RKO (cell line): ENCODE measurements at places on chromosomes 16 and 17.

DNA sequence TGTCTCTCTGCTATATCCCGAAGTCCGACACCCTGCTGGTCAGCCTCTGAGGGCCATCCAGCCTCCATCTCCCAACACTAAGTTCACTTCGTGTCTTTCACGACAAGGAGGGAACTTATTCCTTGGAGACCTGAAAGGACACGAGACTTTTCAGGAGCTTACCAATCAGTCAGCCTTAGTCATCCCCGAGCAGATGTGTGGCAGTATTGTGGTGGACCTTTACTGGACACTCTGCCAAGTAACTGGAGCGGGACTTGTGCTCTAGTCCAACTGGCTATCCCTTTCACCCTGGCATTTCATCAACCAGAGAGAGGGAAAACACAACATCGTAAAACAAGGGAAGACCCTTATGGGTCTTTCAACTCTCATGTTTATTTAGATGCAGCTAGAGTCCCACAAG lies 87.1 kb downstream of the EMP2 start:
- no peak for DNase-seq

- no peak for DNase-seq
Measured at GRCh38 chr17:73713136-73713535, 68.9 kb upstream of the SDK2 start.

- DNase-seq = no peak
Measured at GRCh38 chr17:17780922-17781590, 55.7 kb downstream of the SREBF1 start.

- DNase-seq = no peak
Measured at GRCh38 chr17:81406117-81406953, 11.1 kb downstream of the BAHCC1 start.
